T-cell (primary cell): ENCODE measurements at places on chromosomes 1 and 21.

- no peak for DNase-seq
Measured at GRCh38 chr1:183807549-183808168, 2.7 kb downstream of the RGL1 start.

GRCh38 chr1:118973032-118973431, 15.1 kb downstream of the TBX15 start:
- DNase-seq: no peak

DNA sequence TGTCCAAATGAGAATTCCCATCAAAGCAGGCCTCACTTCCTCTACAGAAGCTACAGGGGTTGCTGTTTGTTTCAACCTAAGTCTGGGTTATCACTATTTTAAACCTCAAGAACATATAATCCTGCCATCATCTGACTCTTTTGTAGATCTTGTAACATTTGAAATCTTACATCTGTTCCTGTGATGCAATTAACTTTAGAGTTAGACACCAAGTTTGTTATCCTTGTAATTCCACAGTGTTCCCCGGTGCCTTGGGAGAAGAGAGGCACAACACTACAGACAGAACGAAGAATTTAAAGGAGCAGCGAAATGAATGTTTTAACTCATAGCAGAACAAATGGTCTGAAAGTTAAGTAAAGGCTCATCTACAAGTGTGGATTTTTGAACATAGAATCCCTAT, 116.1 kb downstream of the UCHL5 start:
- DNase-seq: no peak

DNA sequence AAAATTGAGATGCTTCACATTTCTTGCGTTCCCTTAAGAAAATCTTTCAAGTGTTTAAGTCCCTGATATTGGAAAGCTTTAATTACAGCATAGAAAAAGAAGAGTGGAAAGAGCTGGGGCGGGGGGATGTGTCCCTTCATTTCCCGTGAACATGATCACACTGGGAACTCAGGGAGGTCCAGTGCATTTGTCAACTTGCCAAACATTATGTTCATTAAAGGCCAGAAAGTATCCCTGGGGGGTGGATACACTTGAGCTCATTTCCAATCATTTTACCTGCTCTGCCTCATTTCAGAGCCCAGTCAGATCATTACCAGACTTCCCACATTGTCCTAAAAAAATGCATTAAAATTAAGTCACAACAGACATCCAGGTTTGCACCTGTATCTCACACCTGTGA, 123.6 kb upstream of the KCNJ15 start:
- no peak for DNase-seq

DNA sequence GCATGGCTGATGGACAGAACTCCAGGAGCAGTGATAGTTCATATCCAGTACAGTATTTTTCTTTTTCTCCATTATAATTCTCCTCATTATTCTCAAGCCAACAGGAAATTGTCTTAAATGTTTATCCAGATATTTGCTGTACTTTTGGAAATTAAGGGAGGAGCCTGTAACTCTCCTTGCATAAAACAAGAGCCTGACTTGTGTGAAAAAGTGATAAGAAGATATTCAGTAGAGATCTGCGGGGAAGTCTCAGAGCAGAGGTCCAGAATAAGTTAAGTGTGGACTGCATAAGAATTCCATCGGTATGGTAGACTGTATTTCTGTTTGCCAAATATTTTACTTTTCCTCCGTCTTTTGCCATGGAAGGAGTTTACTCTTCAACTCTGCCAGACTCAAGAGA, 70.2 kb downstream of the BACH1 start:
- DNase-seq: no peak

DNA sequence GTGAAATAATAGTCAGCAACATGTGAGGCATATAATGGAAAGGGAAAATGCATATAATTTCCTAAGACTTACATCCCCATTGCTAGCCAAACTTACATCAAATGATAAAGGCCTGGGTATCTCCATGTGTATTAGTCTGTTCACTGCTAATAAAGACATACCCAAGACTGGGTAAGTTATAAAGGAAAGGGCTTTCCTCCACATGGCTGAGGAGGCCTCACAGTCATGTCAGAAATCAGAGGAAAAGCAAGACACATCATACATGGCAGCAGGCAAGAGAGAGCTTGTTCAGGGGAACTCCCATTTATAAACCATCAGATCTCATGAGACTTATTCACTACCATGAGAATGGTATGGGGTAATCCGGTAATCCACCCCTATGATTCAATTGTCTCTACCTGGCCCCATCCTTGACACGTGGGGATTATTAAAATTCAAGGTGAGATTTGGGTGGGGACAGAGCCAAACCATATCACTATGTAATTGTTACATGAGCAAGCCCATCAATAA, 161.5 kb upstream of the SAMSN1 start:
- no peak for DNase-seq

DNA sequence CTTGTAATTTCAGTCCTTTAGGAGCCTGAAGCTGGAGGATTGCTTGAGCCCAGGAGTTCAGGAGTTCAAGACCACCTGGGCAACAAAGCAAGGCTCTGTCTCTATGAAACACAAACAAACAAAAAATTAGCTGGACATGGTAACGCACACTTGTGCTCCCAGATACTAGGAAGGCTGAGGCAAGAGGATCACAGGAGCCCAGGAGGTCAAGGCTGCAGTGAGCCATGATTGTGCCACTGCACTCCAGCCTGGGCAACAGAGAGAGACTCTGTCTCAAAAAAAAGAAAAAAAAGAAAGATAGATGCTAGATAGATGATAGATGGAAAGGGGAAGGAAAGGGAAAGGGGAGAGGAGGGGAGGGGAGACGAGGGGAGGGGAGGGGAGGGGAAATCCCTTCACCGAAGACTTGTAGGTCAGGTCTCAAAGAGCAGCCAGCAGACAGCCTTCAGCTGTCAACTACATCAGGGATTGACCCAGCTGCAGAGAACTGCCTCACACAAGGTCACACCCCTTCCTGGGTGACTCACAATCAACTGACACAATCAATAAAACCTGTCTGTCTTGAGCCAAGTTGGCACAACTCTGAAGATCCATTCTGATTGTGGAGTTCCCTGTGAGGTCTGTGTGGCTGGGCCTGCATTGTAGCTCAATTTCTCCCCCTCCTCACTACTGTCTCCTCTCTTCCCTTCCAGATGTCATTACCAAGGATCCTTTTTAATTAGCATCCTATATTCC, 200.6 kb downstream of the RGS7 start:
- DNase-seq: no peak

DNA sequence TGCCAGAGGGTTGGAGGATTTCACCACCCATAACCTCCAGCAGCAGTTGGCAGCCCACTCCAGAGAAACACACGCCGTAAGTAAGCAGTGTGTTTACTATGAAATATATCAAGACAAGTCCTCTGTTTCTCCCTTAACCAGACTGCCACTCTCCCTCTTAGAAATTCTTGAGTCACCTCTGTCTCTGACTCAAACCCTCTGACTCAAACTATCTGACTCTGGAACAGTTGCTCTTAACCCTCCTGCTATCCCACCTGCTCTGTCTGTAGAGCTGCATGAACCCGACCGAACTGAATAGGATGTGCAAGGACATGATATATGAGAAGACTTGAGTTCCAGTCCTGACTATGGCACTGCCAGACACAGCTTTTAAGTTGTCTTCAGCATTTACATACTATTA, 14.1 kb downstream of the INPP5B start:
- no peak for DNase-seq

- DNase-seq: no peak
Measured at GRCh38 chr1:20727746-20728316, 4.7 kb downstream of the SH2D5 start.
